ENCODE measurements at places on chromosomes 7 and 10.

DNA sequence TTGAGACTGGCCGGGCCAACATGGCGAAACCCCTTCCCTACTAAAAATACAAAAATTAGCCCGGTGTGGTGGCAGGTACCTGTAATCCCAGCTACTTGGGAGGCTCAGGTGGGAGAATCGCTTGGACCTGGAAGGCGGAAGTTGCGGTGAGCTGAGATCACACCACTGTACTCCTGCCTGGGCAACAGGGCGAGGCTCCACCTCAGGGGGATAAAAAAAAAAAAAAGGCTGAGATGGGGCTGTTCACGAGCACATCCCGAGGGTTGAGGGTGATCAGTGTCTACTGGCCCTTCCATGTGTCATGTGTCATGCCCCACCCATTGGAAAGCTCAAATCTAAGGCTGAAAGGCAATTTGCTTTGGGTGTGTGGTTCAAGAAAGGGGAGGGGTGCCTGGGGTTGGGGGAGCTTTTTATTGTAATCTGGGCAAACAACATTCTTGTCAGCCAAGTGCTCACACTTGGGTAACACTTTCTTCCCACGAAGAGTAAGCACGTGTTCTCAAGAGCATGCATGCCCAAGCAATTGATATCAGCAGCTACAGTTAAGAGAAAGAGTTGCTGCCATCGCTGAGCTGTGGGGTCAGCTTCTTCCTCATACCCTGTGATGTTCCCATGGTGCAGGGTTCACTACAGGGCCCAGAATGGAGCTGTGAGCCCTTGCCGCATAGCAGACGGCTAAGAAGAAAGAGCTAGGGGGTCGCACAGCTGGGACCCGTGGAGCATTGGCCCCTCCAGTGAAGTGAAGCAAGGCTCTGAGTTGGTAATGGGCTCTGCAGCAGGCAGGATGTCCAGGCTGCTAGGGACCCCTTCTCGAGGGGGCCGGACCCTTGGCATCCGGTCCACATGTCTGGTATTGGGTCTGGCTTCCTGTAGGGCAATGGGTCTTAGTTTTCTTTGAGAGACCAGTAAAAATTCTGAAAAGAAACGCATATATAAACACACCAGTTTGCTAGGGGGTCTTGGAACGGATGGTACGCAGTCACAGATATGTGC is 9.9 kb upstream of the ACSL5 start:
- no peak for DNase-seq

DNA sequence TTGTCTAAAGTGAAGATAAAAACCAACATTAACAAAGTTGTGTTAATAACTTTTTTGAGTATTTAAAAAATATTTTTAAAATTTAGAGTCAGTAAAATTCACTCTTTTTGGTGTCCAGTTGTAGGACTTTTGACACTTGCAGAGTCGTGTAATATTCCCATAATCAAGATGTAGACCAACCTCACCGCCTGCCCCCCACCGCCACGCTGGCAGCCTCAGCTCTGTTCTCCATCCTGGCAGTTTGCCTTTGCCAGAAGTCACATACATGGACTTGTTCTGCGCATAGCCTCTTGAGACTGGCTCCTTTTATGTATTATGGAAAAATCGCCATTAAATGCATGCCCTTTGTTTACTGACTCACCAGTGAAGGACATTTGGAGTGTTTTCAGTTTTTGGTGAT is 27.3 kb upstream of the SYCE1 start:
- no peak for DNase-seq

DNA sequence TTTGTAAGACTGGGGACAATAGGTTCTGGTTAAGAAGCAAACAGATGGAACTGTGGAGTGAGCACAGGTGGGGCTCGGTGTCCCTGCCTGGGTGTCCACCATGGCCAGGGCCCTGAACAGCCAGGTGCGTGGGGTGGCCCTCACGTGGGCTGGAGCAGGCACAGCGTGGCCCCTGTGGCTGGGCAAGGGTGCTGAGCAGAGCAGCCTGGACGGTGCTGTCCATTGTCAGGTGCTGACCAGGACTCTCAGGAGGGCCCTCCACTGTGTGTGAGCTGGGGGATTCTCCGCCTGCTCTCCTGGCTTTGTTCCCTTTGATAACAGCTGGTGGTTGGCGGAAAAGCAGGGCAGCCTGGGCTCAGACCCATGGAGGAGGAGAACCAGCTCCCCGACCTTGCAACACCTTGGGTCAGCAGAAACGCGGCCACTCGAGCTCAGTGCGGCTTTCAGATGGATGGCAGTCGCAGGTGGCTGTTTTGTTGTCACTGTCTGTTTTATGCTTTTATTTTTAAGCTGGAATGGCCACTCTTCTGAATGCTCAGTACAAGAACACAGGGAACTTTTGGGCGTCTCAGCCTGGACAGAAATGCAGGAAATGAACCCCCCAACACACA is 273.9 kb upstream of the ADARB2 start:
- no peak for DNase-seq

- no peak for DNase-seq
These were observed 1148.0 kb upstream of the CELF2 start for GRCh38 chr10:9869606-9870176.

DNA sequence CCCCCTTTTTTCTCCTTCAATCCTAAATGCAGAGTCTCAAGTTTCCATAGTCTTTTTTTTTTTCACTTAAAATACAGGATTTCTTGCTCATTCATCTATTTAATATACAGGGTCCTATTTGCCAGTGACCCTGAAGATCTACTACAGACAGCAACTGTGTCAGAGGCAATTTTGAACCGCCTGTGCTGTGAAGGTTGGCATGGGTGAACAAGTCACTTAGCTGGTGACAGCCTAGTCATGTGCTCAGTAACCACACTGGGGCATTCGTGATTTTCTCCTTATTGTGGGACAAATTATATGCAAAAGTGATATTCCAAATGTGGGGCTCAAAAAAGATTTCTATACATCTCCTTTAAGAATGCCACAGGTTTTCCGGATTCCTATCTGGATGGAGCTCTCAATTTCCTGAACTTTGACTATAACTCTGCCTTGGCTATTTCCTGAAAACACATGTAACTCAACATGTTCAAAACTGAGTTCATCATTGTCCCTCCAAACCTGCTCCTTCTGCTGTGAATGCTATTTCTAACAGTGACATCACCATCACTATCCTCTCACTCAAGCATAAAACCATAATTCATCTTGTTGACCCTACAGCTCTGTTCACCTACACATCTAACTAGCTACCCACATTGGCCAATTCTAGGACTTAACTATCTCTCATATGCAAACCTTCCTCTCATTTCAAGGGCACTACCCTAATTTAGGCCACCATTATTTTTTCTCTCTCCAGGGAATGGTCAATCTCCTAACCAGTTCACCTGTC is 36.7 kb downstream of the CDK6 start:
- no peak for DNase-seq

DNA sequence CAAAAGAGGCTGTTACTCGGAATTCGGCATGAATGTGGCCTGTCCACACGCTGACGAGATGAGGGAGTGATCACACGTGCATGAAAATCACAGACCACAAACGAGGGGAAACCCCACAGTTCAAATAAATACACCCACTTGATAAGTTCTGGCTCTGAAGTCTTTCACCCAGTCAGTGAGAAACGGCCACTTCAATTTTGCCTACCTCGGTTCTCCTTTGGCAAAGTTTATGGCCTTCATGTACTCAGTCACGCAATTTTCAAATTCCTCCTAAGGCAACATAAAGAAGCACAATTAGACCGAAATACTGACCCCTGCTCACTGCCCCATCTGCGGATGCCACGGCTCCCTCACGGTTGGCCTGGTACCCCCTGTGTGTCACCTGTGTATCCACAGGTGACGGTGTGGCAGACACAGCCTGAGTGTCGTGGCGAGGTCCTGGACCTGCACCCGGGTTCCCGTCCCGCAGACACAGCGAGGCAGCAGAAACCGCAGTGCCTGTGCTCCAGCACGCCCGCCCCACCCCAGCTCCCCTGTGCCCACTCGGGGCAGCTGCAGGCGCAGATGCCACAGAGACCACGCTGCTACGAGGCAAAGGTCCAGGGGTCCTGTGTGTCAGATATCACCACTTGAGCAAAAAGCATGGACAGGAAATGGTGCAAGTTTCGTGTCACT is 1.4 kb downstream of the CFAP46 start:
- no peak for DNase-seq

GRCh38 chr10:8438603-8439002 is 384.1 kb downstream of the GATA3 start:
- DNase-seq = no peak

DNA sequence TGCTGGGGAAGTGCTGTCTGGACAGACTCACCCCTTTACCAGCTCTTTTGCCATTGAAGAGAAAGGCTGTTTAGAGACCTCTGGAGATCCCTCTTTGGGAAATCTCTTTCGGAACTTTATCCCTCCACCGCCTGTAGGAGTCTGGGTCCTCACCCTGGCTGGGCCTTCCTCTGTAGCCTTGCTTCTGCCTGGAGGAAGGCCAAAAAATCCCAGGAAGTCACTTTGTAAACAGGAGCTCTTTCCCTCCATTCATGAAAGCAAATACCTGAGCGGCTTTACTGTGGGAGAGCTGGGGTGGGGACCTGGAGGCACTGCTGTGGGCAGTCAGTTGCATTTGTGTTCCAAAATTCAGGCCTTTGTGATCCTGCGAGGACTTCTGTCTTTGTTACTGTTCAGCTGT is 126.2 kb downstream of the KLF6 start:
- no peak for DNase-seq

- DNase-seq = peak; percentile 59
These were observed 111.3 kb upstream of the FOXP2 start for GRCh38 chr7:114303301-114303700.

All from Caki2 (cell line).